ENCODE measurements at places on chromosomes 5 and 9. TPM values are rescaled to one million over a fixed set of nuclear protein-coding genes. Genes with fewer than 3 reads are reported as not detected.

Gene IRX1
- total RNA-seq, result not detected

GRCh38 chr9:113237026-113237425 lies 15.7 kb downstream of the SLC31A1 start:
- DNase-seq, result no peak

Gene IFNB1
- not detected for total RNA-seq

- no peak for DNase-seq
These were observed 103.0 kb upstream of the MAMDC2 start for GRCh38 chr9:69940674-69941073.

DNA sequence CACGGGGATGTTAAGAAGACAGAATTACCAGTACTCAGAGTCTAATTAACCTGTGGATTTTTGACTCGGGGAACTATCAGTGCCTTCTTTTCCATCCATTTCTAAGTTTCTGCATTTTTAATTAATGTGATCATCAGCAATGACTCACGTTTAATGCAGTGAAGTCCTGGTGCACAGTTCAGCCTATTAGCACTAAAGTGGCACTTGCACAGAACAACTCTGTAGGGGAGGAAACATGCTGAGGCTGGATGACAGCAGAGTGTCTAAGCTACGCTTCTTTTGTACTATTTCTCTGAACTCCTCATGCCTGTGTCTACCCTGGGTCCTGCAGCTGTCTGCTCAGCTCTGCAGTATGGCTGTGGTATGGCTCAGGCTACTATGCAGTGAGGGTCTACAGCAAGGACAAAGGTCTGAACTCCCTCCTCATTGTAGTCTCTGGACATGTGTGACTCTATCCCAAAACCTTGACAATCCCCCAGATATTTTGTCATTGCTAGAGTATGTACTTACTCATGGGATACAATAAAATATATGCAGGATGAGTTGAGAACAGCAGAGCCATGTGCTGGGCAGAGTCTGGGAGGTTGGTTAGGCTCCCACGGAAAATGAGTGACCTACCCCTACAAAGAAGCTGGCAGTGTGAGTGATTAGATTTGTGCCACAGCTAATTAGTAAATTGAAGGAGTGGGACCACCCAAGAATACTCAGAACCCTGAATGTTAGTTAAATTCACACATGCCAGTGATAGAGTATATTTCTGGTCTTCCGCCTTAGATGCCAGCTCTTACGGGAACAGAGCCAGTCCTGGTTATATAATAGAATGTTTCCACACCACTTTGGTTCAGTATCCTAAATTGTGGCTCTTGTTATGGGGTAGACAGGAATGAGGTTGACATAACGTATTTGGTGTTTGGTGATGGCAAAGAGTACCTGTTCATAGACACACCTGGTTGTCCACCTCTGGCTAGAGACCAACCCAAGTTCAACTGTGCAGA lies 148.0 kb downstream of the GHR start:
- no peak for DNase-seq

Gene ZNF484
- total RNA-seq, result 12.5 TPM

DNA sequence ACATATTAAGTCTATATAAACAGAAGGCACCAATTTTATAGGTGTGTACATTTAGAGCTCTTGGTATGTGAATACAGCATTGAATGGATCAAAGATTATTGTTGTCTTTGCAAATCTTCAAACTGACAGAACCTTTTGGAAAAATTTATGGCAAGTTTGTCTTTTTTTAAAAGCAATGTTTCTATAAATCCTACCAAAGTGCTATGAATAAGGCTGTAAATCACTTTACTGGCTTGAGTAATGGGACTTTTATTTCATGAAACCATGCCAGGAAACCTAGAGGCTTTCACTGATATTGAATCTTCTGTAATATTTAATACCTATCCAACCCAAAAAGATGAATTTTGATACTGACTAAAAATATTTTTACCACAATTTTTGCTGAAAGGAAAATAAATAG lies 7.4 kb upstream of the DAPK1 start:
- no peak for DNase-seq

DNA sequence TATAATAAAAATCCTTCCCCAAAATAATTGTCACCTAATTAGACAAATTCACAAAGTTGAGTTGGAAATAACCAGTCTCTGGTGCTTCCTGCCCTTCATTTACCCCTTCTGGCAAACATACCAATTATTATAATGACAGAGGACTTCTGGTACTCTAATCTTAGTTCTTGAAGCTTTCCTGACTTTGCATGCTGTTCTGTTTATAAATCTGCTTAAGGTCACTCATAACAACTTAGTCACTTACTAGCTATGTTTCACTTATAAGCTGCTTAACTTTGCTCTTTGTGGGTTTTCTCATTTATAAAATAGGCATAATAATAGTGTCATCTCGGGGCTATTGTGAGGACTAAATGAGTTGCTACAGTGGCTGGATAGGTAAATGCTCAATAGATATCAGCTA lies 446.5 kb downstream of the EFNA5 start:
- no peak for DNase-seq

DNA sequence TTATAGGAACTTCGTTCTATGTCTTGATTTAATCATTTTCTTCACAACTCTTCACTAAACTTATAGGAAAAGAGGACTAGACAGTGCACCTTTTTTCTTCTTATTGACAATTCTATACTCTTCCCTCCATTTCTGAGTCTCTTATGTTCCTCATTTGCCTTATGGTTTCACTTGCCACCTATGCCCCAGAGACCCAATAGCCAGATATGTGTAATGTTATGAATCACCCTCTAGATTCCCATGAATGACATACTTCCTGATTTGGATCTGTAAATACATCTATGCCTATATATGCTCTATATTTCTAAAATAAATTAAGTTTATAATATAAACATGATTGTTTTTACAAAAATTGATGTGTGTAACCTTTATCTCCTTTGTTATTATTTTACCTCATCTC lies 514.1 kb upstream of the MEF2C start:
- DNase-seq, result no peak

- DNase-seq, result peak; percentile 29
These were observed 8.7 kb downstream of the TAS2R1 start for GRCh38 chr5:9621379-9621903.

DNA sequence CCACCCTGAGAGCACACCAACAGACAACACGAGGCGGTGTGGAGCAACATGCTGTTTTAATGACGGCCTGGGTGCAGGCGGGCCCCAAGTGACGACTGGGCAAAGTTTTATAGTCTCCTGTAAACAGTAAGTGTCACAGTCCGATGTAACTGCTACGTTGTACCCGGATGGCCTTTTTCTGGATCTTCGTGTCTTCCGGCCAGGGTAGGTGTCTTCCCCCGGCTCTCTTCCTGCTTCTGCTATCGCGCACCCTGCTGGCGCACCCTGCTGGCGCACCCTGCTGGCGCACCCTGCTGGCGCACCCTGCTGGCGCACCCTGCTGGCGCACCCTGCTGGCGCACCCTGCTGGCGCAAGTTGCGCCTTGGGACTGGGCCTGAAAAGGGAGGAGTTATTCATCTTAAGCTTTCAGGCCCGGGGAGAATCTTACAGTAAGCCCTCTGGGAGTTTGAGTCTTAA lies 143.0 kb upstream of the TARS1 start:
- no peak for DNase-seq

Gene IL9
- not detected for total RNA-seq

GRCh38 chr5:54719384-54720283 lies 202.1 kb downstream of the SNX18 start:
- peak; percentile 47 for DNase-seq

- no peak for DNase-seq
These were observed 21.9 kb upstream of the FBXW2 start for GRCh38 chr9:120815075-120815474.

DNA sequence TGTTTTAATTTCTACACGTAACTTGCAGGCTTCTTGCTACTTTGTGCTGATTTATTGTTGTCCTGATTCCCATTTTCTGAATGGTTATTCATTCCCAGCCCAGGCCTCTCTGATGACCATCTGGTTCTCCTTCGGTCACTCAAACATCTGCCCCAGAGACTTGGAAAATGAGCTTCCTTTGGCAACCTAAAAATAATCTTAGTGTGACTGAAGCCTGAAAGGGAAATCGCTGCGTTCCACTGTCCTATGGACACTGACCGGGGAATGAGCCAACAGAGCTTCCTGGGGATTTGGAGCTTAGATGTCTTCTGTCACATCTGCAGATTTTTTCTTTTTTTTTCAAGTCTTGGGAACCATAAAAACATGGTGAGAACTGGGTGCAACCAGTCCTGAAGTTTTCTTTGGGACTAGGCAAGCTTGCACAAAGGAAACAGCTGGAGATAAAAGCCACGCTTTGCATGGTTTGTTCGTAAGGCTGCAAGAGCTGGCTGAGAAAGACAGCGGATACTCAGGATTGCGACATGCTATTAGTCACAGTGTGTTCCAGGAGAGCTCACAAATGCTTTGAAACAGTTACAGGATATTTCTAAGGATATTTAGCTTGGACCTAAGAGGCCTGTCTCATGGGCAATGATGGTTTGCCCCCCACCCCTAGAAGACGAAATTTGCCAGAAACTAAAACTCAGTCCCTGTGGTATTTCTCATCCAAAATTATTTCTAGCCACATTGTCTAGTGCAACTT lies 146.2 kb downstream of the GOLPH3 start:
- DNase-seq, result peak; percentile 88

- DNase-seq, result no peak
These were observed 43.2 kb downstream of the RFK start for GRCh38 chr9:76351006-76351405.

Gene TNFSF8
- total RNA-seq, result not detected

- no peak for DNase-seq
These were observed 34.6 kb downstream of the NKX2-5 start for GRCh38 chr5:173200356-173200755.

GRCh38 chr5:119327018-119327417 lies 28.8 kb upstream of the TNFAIP8 start:
- DNase-seq, result no peak

- DNase-seq, result no peak
These were observed 532.9 kb upstream of the NUDT12 start for GRCh38 chr5:104095527-104095926.

GRCh38 chr9:116207371-116208111 lies 54.0 kb downstream of the PAPPA start:
- no peak for DNase-seq

- no peak for DNase-seq
These were observed 244.4 kb downstream of the RFX3 start for GRCh38 chr9:3281399-3281798.

DNA sequence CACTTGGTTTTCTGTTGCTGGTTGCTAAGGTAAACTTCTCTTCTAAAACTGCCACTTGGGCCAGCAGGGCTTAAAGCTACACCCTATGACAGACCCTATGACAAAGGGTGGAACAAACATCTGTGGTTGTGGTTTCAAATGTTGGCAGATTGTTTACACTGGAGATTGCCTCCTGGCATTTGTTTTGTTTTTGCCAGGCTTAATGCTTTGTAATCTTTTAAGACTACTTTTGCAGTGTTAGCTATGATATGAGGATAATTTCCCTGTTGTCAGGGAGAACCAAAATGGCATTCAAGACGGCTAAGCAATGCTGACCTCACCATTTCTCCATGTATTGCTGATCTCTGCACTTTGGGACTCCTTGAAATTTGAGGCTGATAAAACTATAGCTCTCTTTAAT lies 50.3 kb downstream of the MAMDC2 start:
- DNase-seq, result peak; percentile 95

Gene CBY3
- not detected for total RNA-seq

Gene NEUROG1
- total RNA-seq, result not detected

Gene SAXO1
- not detected for total RNA-seq

- DNase-seq, result no peak
These were observed 2007.9 kb upstream of the CDH6 start for GRCh38 chr5:29185558-29185957.
